ENCODE measurements at places on chromosomes 6 and 20.
A peak's percentile ranks its signal among the peaks of the same experiment; 100 is the strongest.

DNA sequence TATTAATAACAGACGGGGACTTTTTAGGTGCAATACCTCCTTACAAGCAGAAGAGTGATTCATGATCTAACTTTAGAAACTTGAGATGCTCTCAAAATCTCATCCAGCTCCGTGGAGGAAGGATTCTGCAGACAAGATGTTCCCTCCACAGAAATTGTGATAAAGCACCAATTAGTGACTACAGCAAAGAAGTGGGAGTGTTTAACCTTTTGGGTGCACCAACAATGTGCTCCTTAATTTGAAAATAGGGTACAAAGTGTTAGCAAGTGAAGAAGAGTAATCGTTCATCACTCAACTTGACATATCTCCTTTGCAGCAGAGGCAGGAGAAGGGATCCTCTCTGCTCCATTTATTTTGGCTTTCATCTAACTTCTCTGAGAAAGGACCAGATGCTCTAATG lies 22.8 kb upstream of the SCP2D1 start:
- DNase-seq: no peak

GRCh38 chr6:126182650-126183311 lies 157.1 kb upstream of the CENPW start:
- DNase-seq: no peak

- DNase-seq: no peak
Measured at GRCh38 chr6:87914637-87915395, 132.8 kb upstream of the SPACA1 start.

DNA sequence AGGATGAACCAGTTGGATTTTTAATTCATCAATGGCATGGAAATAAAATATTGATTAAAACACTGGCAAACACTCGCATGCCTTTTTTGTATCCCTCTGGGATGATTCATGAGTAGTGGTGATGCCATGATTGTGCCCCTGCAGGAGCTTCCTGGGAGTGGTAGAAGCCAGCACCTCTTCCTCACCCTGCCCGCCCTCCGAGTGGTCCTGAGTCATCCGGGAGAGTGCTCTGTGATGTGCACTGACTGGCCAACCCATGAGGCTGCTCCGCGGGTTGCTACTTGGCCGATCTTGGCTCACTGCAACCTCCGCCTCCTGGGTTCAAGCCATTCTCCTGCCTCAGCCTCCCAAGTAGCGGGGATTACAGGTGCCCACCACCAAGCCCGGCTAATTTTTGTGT lies 27.4 kb downstream of the GJA10 start:
- no peak for DNase-seq

DNA sequence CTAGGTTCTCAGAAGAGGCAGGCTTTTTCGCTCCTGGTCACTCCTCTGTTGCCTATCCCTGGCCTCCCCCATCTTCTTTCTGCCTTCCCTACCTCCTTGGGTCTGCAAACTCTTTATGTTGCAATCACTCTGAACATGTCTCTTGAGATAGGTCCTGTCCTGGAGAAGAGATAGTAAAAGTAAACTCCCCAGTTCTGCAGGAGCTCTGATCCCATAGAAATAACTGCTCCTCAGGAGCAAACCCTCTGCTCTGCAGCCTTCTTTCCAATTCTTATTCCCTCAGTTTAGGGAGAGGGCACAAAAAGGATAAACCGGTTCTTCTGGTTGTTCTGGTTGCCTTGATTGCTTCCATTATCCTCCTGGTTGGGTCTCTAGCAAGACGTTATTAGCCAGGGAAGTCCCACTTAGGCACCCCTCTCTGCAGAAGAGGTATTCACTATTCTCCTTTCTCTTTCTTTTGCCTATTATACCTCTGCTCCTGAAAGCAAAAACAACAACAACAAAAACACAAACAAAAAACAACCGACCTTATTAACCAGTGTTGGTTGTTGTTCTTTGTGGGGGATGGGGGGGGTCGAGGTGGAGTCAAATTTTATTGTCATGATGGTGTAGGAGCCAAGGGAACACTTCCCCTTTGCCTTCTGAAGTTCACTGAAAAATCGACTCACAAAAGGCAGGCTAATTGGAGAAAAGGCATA lies 973 bp downstream of the TRIM38 start:
- peak; percentile 52 for DNase-seq

DNA sequence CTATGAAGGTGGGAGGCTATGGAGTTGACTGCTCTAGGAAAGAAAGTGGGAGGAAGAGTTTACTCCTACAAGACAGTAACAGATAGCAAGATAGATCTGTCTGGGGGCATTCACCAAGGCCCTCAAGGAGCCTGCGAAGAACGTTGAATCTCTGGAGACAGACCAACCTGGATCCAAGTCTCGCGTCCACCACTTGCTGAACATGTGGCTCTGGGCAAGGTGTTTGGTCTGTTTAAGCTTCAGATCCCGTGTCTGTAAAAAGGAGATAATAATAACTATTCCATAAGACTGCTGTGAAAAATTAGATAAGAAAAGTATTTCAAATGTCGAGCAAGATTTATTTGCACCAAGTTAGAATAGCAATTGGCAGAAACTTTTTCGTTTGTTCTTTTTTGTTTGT lies 8.1 kb upstream of the EEF1A1 start:
- no peak for DNase-seq

GRCh38 chr20:50654904-50655303 lies 36.4 kb downstream of the RIPOR3 start:
- DNase-seq: no peak

GRCh38 chr6:166165558-166166313 lies 1.9 kb downstream of the TBXT start:
- no peak for DNase-seq

- DNase-seq: peak; percentile 75
Measured at GRCh38 chr6:17278289-17279063, 2.7 kb upstream of the RBM24 start.

DNA sequence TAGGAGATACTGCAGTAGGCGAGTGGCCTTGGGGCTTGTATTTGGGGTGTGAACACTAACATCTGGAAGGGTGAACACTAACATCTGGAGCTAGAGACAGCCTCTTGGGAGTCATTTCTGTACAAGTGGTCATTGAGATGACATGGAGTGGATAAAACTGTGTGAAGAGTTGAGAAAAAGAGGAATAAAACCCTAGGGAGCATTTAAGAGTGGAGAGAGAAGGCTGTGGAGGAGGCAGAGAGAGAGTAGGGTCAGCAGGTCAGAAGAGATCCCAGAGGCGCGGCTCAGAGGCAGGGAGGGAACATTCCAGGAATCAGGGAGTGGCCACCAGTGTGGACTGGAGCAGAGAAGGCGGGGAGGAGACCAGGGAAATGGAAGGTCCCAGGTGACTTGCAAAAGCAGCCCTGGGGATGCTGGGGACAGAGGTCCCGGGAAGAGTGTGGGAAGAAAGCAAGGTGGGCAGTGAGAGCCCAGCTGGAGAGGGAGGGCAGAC lies 202.0 kb upstream of the RNF24 start:
- no peak for DNase-seq
